Stimulated activated CD8-positive, alpha-beta memory T cell treated with anti-CD3 and anti-CD28 coated beads, Interleukin-15, amount 100 ng/mL, for 4 hours (primary cell): ENCODE measurements at places on chromosomes 12 and 14.

GRCh38 chr12:96985515-96986362, 78.7 kb downstream of the NEDD1 start:
- DNase-seq: no peak

- DNase-seq: no peak
These were observed 21.9 kb upstream of the FSCB start for GRCh38 chr14:44529026-44529425.

DNA sequence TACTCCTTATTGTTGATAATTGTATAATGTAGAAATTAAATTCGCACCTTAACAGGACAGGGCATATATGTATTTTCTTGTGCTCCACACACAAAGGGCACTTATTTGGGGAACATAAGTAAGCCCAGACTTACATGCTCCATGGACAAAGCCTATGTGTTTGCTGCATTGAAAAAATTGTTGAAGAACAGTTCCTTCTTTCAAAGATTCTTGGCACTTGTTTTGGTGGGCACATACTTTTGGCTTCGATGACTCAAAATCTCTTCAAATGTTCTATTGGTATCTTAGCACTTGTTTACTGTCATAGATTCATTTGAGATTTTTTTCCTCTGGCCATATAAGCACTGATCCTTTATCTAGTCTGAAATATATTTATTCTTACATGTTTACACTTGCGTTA, 1.4 kb upstream of the MAP4K5 start:
- no peak for DNase-seq

DNA sequence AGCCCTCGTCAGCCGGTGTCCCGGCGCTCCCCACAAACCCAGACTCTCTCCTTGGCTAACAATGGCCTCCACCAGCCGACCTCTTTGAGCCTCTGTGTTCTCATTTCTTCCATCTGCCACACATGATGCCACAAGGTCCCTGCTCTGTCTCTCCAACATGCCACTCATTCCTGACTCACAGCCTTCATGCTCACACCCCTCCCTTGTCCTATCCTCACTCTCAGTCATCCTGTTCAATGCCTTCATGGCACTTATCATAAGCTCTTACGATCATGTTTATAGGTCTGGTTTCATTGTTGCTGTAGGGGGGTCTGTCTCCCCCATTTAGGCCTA, 9.6 kb upstream of the SERPINA11 start:
- DNase-seq: no peak

- DNase-seq: no peak
These were observed 2.2 kb downstream of the BLOC1S1 start for GRCh38 chr12:55718015-55718414.

GRCh38 chr12:64670919-64671639, 60.8 kb downstream of the RASSF3 start:
- no peak for DNase-seq

GRCh38 chr12:98671459-98671858, 26.4 kb downstream of the APAF1 start:
- no peak for DNase-seq

GRCh38 chr12:122043476-122043875, 21.8 kb downstream of the BCL7A start:
- DNase-seq: no peak
